A673 (cell line): ENCODE measurements at places on chromosomes 13 and 19.

DNA sequence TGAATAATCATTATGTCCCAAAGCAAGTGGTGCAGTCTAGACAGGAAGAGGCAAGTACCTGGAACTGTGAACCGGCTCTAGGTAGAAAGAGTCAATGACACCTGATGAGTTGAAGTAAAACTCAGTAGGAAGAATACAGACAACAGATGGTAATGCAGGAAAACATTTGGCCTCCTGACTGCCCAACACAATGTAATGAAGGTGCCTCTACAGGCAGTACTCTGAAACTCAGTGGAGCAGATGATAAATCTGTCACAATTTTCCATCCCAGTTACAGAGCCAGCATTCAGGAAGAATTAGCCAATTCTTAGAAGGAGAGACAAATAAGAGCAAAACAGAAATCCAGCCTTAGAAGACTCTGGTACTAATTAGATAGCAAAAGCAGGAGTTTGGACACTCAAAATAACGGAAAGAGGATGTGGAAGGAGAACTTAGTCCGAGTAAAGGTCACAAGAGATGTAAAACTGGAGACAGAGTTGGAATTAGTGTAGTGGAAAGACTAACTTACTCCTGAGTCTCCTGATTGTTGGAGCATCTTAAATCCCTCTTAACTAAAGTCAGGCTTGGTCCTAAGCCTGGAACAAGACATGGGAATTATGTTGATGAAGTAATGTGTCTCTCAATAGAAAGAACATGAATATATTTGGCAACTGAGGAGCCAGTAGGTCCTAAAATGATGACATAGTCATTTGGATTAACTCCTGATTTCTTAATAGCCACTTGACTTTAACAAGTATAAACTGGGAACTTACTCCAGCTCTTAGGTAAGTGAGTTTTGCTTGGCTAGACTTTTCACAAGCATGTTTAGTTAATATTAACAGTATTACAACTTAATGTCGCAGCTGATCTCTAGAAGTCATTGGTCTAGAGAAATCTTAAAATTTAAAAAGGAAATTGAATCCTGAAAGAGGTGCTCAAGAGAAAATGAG lies 457.3 kb upstream of the MIR17HG start:
- H3K36me3 ChIP-seq: no peaks in the 10 kb centered on the region
- no peak overlapping the region for H3K4me3 ChIP-seq
- no peaks in the 10 kb centered on the region for H3K27me3 ChIP-seq
- H3K4me1 ChIP-seq: no peaks in the 10 kb centered on the region

GRCh38 chr13:33015791-33016323 lies 366 bp upstream of the KL start:
- no peaks in the 10 kb centered on the region for H3K36me3 ChIP-seq
- no peak for DNase-seq
- peak overlapping the region; percentile 44 for H3K4me3 ChIP-seq
- no peaks in the 10 kb centered on the region for H3K27me3 ChIP-seq
- peaks cover 8% of the 10 kb centered on the region for H3K4me1 ChIP-seq

- H3K36me3 ChIP-seq: no peaks in the 10 kb centered on the region
- no peak for DNase-seq
- no peak overlapping the region for H3K4me3 ChIP-seq
- no peak overlapping the region for H3K27ac ChIP-seq
- no peaks in the 10 kb centered on the region for H3K4me1 ChIP-seq
- H3K27me3 ChIP-seq: no peaks in the 10 kb centered on the region
Observed at GRCh38 chr13:97798836-97799235, 154.6 kb upstream of the IPO5 start.

DNA sequence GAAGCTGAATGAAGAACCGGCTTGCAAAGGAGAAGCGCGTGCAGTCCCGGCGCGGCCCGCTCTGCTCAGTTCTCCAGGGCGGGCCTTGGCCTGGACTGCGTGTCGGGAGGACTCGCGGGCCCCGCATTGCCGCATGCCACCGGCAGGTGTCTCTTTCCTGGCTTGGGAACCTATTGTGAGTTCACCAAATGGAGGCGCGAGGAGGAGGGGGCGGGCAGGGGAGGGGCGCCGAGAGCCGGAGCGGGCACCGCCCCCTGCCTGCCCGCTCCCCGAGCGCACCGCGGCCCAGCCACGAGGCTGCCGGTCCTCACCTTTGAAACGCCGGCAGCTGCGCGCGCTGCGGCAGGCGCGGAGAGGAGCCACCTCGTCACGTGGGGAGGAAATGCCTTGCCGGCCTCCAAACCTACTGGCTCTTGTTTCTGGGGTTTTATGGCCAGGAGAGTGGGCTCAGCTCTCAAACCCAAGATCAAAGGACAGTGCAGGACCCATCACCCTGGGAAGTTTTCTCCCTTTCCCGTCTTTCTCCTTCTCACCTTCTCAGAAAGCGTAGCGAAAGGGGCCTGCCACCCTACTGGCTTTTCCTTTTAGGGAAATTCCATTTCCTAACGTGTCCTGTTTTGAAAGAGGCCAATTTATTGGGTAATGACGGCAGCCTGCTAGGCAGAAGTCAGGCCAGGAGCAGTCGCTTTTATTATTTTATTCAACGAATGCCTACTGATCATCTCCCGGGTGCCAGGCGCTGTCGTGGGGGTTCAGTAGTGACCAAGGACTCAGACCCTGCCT lies 13.8 kb upstream of the UBE2L5 start:
- peaks cover 67% of the 10 kb centered on the region for H3K4me1 ChIP-seq
- no peak overlapping the region for H3K4me3 ChIP-seq
- H3K27ac ChIP-seq: peak overlapping the region; percentile 97
- no peaks in the 10 kb centered on the region for H3K27me3 ChIP-seq
- DNase-seq: no peak

GRCh38 chr19:31073485-31074198 lies 275.6 kb downstream of the TSHZ3 start:
- peak; percentile 74 for DNase-seq
- H3K27me3 ChIP-seq: no peaks in the 10 kb centered on the region
- peaks cover 60% of the 10 kb centered on the region for H3K4me1 ChIP-seq
- no peak overlapping the region for H3K4me3 ChIP-seq
- H3K36me3 ChIP-seq: no peaks in the 10 kb centered on the region
